AG09319 (cell line): ENCODE measurements at places on chromosomes 3 and 15.

- no peak for DNase-seq
Measured at GRCh38 chr15:85786781-85787114, 8.0 kb downstream of the KLHL25 start.

GRCh38 chr3:149596134-149596770 is 61.6 kb downstream of the WWTR1 start:
- DNase-seq = no peak

- no peak for DNase-seq
Measured at GRCh38 chr3:152769523-152769922, 65.4 kb upstream of the P2RY1 start.

- no peak for DNase-seq
Measured at GRCh38 chr3:46186471-46187340, 21.4 kb downstream of the CCR1 start.

- no peak for DNase-seq
Measured at GRCh38 chr3:157128771-157129681, 30.9 kb downstream of the CCNL1 start.

GRCh38 chr3:111751961-111752360 is 107.1 kb upstream of the PHLDB2 start:
- no peak for DNase-seq

DNA sequence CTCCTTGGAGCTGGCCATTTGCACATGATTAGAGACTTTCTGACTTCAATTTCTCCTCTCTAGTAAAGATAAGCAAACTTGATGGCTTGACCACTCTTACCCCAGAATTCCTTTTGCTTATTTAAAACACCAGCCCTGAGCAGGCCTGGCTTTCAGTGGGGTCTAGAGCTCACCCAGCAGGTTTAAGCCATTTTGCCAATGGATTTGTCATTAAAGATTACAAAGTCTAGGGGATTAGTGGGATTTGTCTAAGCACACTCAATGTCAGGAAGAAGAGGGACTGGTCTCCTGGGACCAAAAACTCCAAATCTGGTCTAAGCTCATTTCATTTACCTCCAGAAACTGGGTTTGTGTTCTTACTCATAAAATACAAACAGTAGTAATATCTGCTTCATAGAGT is 57.3 kb upstream of the SNTN start:
- DNase-seq = no peak

DNA sequence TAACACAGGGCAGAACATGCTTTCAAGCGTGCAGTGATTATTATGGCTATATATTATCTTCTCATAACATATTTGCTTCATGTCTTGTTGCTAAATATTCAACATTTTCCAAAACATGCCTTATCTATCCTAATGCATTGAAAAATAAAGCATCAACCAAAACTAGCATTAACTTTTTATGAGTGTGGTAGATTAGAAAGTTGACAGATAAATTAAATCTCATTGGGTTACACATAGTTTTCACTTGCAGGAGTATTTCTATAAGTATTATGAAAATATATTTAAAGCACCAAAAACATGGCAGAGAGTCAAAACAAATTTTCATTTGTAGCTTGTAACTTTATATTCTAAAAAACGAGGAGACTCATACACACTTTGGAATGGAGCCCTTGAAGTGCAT is 141.5 kb downstream of the CADM2 start:
- DNase-seq = no peak

- no peak for DNase-seq
Measured at GRCh38 chr3:47804577-47804976, 1.6 kb downstream of the DHX30 start.

- DNase-seq = no peak
Measured at GRCh38 chr3:115916866-115917265, 293.6 kb downstream of the GAP43 start.

DNA sequence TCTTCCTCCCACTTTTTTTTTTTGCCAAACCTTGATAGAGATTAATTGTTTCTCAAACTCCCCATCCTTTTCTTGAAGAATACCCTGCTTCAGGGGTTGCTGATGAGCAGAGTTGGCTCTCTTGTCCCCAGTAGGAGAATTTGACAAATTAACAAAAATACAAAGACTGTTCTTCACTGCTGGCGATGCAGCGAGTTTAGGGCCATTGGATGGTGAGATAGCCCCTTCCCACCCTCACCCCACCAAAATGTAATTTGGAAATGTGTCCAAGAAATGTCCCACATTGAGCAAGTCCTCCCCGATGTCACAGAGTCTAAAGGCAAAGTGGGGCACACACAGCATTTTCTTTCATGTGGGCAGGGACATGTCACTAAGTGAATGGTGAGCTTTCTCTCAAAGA is 136.0 kb upstream of the RARB start:
- DNase-seq = no peak

- DNase-seq = no peak
Measured at GRCh38 chr15:67050062-67050461, 15.3 kb upstream of the SMAD3 start.

GRCh38 chr15:41772720-41773331 is 1.5 kb upstream of the MAPKBP1 start:
- no peak for DNase-seq

GRCh38 chr3:171950373-171950772 is 89.0 kb upstream of the FNDC3B start:
- DNase-seq = no peak

- DNase-seq = no peak
Measured at GRCh38 chr3:29412110-29412509, 131.2 kb downstream of the RBMS3 start.

DNA sequence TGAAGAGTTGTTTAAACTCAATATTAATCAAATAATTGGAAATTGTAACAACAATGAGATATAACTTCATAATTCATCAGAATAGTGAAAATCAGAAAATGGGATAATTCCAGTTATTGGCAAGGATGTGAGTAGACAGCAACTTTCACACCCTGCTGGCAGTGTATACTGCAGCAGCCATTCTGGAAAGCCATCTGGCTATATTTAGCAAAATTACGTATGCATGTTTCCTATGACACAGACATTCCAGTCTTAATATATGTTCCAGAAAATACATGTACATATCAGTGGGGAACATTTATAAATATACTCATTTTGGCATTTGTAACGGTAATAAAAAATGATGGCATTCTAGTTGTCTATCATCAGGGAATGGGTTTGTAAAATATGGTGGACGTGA is 564.1 kb downstream of the GBE1 start:
- DNase-seq = no peak

DNA sequence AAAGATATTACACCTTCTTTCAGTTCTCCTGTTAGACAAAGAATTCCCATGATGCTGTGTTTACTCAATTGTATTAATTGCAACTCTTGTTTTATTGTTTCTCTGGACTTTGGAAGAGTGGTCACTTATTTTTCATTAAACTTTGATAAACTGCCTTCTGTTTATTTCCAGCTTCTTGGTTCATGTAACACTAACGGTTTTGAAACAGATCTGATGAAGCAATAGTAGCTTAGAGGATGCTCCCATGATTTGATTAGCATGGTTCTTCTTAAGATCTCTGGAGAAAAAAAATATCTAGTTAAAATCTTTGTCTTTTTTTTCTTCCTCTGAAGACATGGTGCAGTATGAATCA is 90.1 kb downstream of the FNDC3B start:
- no peak for DNase-seq

GRCh38 chr3:191303596-191303995 is 25.6 kb upstream of the CCDC50 start:
- no peak for DNase-seq

DNA sequence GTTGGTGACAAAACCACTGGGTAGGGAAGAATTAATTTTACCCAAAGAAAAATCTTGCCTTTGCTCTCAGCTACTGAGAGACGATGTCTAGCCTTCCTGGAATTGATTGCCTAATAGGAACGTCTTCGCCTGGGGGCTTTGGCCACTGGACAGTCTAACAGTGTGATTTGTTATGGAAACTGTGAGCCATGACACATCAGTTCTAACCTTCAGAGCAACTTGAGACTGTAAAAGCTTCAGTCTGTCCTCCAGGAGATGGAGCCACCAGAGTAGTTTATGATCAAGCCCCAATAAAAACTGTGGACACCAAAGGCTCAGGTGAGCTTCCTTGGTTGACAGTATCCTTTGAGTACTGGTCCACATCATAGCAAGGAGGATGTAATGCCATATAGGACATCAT is 235.8 kb upstream of the TMCO5A start:
- no peak for DNase-seq

- DNase-seq = no peak
Measured at GRCh38 chr3:159766563-159767185, 222.0 kb upstream of the IL12A start.

DNA sequence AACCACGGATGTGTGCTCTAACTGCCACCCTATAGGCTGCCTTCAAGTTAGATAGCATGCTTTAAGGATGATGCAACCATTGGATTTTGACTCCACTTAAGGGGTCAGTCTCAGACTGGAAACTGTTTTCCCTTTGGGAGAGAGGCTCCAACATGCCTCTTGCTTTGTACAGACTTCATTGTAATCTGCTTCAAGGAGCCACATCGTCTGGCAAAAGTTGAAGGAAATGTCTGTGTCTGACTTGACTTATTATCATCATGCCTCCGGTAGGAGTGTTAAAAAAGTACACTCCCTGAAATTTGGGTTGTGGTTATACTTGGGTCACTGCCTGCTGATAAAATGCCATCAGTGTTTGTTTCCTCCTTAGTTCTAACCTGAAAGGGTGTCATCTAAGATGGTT is 245.4 kb upstream of the CDIN1 start:
- no peak for DNase-seq

DNA sequence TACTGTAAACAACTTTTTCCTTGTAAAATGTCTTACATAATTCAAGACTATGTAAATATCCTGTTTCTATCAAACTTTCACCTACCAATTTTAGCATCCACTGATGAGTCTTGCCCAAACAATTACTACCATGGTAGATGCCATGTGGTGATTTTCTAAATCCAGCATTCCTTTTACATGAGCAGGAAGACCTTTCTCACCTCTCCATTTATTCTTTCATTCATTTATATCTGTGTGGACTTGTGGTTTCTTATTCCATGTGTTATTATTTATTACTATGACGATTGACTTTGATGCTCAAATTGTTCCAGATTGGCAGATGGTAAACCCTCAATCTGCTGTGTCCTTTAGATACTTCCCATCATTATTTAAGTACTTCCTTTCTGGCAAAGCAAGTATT is 62.4 kb downstream of the IFT57 start:
- no peak for DNase-seq

DNA sequence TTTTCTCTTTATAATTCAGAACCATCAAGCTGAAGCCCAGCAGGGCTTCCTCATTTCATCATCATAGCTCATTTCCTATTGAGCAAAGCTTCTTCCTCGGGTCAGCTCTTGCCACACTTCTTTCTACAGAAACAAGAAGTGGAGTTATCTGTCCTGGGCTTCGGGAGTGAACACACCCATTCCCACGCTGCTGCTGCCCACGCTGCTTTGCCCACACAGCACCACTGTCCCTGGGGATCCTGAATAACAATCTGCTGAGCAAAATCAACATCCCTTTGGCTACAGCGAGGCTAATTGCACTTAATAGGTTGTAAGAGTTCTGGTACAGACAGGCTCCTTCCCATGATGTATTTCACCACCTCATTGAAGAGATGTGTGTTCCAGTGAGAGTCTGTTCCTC is 23.7 kb downstream of the CEP19 start:
- DNase-seq = peak; percentile 54

DNA sequence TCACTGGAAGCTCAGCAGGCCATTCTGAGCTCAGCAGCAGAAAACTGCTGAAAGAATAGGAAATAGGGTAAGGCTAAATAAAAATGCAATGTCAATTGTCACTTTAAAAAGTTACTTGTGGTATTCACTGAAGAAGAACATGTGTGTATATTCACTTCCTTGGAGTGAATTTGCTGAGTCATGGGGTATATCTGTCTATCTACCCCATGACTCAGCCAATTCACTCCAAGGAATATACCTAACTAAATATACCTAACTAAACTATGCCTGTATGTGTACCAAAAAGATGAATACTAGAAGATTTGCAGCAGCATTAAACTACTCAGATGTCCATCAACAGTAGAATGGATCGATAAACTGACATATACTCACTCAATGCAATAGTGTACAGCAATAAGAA is 69.5 kb upstream of the KCNAB1 start:
- DNase-seq = no peak

DNA sequence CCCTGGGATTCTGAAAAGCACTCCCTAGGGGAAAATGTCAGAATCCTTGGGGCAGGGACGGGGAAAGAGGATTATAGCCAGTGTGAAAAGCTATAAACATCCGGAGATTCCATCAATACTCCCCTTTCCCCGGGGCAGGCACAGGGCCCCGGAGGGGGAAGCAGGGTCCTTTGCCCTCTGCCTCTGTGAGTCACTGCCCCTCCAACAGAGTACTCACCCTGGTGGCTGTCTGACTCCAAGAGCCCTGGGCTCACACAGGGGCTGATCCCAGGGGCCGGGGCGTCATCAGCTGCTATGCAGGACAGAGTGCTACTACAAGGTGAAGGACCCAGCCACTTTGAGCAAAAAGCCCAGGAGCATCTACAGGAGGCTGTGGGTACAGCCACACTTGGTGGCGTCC is 133.0 kb upstream of the PRR20G start:
- DNase-seq = no peak
